SJSA1 (cell line): ENCODE measurements at places on chromosomes 6 and 20. TPM values are rescaled to one million over a fixed set of nuclear protein-coding genes. Genes with fewer than 3 reads are reported as not detected.

The POM121L2 gene
- total RNA-seq: not detected in 2 replicates

The OLIG3 gene
- total RNA-seq: not detected in 2 replicates

The ID1 gene
- total RNA-seq: 700 and 729 TPM in 2 replicates

The FOXF2 gene
- 48.2 and 51.6 TPM in 2 replicates for total RNA-seq

The CDKAL1 gene
- 11.9 and 25.7 TPM in 2 replicates for total RNA-seq

The NNAT gene
- total RNA-seq: not detected in 2 replicates

The RFX6 gene
- not detected in 2 replicates for total RNA-seq

The SALL4 gene
- 0.79 and 2.3 TPM in 2 replicates for total RNA-seq

The MAS1 gene
- total RNA-seq: not detected in 2 replicates

The NRSN1 gene
- total RNA-seq: not detected in 2 replicates
